ENCODE measurements at places on chromosomes 1 and 21.
A peak's percentile ranks its signal among the peaks of the same experiment; 100 is the strongest.

- no peak for DNase-seq
These were observed 18.9 kb upstream of the PDXK start for GRCh38 chr21:43699933-43700599.

- DNase-seq, result no peak
These were observed 207.0 kb downstream of the PTPRC start for GRCh38 chr1:198845851-198846250.

DNA sequence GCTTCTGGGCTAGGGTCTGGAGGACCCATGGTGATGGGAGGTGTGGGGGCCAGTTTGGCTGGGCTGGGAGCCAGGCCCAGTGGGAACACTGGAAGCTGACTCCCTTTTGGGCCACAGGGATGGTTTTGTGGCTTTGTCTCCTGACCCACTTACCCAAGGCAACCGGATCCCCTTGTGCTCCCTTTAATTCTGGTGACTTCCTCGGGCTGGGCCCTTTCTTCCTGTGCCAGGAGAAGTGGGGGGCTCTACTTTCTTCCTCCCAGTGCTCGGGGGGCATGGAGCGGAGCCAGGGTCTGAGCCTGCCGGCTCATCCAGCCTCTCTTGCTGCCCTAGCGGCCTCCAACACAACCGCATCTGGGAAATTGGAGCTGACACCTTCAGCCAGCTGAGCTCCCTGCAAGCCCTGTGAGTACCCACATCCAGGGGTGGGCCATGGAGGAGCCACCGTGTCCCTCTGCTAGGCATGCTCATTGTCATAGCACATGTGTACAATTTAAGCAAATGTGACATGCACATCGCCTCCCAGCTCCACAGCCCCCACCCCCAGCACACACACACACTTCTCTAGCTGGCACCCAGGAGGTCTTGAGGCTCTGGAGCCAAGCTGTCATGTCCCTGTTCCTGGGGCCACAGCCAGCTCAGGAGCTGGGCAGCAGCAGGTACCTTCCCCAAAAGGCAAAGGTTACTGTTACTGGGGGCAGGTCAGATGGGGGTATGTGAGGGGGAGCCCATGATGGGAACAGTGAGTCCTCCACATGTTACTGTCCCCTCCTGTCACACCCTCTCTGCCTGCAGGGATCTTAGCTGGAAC is 35.0 kb downstream of the UBE2T start:
- DNase-seq, result no peak

- DNase-seq, result no peak
These were observed 26.8 kb downstream of the EIF4G3 start for GRCh38 chr1:21149855-21150432.

DNA sequence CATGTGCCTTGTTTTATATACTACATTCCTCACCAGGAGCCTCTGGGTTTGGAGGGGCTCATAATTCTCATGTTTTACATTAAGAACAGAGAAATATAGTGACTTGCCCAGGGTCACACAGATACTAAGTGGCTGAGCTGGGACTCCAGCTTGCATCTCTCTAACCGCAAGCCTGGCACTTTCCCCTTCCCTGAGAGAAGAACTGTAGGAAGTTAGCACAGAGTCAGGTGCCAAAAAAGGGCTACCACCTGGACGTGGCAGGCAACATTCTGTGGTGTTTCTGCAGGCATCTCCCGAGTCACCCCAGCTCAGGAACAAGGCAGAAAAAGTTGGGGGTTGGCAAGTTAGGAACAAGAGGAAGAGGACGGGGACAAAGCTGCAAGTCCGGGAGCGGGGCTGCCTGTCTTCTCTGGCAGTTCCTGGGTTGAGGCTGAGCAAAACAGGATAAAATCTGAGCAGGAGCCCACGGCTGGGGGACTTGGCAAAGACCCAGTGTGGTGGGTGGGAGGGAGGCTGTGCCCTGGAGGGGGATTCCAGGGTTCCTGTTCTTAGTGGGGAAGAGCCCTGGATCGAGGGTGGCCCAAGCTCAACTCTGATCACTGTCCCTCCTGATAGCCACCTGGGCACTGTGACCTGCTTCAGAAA is 9.8 kb downstream of the PLA2G5 start:
- no peak for DNase-seq

DNA sequence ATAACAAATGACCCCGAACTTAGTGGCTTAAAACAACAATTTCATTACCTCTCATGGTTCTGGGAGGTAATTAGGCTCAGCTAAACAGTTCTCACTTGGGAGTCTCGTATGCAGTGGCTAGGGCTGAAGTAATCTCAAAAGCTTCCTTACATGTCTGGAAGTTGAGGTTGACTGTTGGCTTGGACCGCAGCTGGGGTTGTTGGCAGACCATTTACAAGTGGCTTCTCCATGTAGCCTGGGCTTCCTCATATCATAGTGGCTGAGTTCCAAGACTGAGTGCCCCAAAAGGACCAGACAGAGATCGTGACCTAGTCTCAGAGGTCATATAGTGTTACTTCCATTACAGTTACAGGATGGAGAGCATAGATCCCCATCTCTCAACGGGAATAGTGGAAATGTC is 2.4 kb upstream of the POGZ start:
- no peak for DNase-seq

DNA sequence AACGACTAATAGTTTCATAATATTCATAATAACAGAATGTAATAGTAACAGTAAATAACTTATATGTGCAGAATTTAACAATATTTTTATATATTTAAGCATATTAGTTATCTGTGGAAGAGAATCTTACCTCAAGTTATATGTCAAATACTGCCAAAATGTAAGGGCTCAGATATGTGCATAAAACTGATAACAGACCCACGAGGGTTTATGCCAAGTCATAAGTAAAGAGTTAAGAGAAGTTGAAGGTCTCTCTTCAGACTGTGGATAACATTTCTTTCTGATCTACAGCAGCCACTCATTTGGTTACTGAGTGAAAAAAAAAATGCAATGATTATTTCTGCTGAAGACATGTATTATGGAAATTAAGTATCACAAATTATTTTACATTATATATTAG is 1167.8 kb upstream of the NCAM2 start:
- DNase-seq, result peak; percentile 80

DNA sequence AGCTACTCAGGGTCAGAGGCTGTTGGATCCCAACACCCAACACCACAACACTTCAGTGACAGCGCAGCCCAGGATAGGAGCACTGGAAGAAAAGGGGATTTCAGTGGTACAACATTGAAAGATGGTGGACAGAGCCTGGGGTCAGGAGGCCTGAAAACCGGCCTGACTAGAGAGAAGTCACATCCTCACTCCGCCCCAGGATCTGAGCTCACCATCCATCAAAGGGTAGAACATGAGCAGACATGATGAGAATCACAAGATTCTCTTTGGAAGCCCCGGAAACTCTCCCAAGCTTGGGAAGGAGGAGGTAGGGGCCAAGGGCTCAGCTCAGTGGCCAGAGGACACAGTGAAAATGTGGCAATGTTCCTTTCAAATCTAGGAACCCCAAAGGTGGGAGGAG is 271.3 kb downstream of the NPHP4 start:
- no peak for DNase-seq

- DNase-seq, result no peak
These were observed 104.8 kb downstream of the OMA1 start for GRCh38 chr1:58441699-58442098.

DNA sequence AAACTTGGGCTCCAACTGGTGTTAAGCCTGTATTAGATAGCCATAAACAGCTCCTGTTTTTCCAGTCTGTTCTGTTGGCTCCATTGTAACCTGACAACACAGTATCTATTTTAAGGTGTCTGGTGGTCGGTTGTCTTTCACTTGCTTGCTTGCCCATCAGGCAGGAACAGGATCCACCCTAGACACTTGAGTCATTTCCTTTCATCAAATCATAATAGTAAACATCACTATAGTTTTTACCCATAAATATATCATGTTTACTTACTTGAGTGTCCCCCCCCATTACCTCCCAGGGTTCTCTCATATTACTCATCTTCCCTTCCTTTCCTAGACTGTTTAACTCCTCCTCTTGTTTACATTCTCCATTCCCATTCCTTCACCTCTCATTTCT is 2.9 kb downstream of the DDI2 start:
- no peak for DNase-seq

GRCh38 chr21:35617491-35617890 is 442.8 kb downstream of the SETD4 start:
- no peak for DNase-seq

DNA sequence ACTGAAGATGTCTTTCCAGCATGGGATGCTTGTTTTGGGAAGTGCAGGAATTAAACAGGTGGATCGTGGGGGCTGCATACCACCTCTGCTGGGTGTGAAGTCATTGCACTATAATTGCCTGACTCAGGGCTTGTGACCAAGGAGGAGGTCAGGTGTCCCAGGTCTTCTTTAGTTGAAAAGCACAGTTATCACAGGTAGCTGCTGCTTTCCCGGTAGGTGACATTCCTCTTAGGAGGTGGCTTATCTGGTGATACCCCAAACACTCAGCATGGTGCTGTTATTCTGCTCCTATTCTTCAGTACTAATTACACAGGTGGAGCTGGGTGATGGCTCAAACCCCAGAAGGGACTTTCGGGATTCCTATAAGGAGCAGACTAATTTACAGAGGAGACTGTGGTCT is 320.3 kb upstream of the PLXNA2 start:
- no peak for DNase-seq

Data from hematopoietic multipotent progenitor cell treated with erythropoietin and hydrocortisone succinate and interleukin-3 and kit ligand, for 8 days (in vitro differentiated cells).